MG63 (cell line): ENCODE measurements at places on chromosomes 1 and 21. TPM values are rescaled to one million over a fixed set of nuclear protein-coding genes. Genes with fewer than 3 reads are reported as not detected.
A peak's percentile ranks its signal among the peaks of the same experiment; 100 is the strongest.

DNA sequence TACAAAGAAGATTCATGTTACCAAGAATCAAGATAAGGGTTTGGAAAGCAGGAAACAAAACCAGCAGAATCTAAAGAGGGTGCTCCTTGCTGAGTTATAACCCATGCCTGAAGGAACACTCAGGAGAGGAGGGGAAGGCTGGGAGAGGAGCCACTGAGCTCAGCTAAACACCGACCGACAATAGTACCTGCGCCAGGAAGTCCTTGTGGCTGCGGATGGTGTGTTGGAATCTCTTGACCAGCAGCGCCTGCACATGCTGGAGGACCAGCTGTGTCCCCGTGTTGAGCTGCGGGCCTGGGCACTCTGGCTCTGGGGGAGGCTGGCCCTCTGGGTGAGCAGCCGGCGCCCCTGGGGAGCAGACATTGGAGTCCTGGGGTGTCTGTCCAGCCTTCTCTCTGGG lies 89.4 kb downstream of the ABCA4 start:
- DNase-seq: no peak

DNA sequence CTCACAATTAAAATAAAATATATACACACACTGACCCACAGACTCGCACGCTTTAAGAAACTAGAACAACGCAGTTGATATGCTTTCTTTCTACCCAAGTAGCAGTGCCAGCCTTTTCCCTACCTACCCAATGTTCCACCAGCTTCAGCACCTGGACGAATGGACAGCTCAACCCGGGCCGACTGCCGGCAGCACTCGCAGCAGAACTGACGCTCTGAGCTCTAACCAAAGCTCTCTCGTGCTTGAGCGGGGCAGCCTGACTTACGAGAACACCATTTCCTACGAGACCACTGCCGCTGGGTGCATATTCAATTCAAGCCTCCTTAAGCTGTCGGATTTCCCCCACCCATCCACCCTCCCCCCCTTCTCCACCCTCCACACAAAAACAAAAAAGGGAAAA lies 127.4 kb upstream of the DPYD start:
- DNase-seq: peak; percentile 71

DNA sequence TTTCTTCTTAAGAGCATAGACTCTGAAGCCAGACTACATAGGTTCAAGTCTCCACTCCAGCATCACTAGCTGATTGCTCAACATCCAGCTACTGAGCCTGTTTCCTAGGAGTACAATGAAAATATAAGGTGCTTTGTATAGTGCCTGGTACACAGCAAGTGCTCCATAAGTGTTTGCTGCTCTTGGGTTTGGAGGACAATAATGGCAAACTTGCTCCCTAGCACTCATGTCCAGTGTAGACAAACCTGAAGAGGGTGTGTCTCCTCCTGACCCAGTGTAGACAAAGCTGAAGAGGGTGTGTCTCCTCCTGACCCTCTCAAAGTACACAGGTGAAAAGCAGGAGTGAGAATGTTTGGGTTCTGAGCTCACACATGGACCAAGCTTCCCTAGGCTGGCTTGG lies 10.5 kb upstream of the ECE1 start:
- no peak for DNase-seq

GRCh38 chr1:41501581-41501980 lies 17.1 kb upstream of the EDN2 start:
- DNase-seq: peak; percentile 96

DNA sequence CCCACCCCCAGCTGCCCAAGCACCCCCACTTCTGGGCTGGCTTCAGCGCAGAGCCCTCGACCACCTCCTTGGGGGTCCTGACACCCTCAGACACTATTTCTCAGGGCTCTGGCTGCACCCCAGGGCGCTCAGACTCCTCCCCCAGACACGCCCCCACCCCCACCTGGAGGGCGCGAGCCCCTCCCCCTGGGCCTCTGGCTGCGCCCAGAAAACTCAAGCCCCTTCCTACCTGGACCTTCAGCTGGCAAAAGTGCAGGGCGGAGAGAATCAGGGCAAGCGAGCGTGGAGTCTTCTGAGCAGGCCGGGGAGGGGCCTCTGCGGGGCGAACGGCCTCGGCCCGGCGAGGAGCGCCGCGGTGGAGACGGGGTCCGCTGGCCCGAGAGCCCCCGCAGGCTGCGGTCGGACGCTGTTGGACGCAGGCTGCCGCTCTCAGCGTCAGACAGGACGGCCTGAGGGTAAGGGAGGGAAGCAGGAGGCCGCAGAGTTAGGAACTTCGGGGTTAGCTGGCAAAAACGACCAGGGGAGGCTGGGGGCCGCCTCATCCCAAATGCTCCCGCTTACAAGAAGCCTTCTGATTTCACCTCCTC lies 17.4 kb upstream of the NBPF1 start:
- DNase-seq: no peak

DNA sequence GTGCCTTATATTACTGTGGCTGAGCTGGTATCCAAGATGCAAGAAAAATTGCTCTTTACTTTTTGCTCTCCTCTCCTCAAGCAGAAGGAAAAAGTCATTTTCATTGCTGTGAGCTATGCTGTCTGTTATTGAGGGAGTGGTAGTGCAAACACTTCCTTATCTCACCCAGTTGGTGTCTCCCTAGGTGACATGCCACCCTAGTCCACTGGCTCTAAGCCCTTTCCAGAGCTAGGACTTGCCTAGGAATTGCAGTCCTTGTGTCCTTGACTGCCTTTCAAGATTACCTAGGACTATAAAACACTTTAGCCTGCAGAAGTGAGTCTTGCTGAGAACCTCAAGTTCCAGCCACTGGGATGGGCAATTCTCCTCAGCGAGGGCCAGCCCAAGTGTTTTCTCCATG lies 458.3 kb downstream of the MRPL39 start:
- DNase-seq: no peak

- DNase-seq: peak; percentile 8
Measured at GRCh38 chr1:10253755-10254154, 43.4 kb downstream of the KIF1B start.

FAM167B gene
- 0.30 TPM in 1 of 2 replicates, not detected in the other for total RNA-seq

GRCh38 chr1:7235871-7236517 lies 450.7 kb downstream of the CAMTA1 start:
- no peak for DNase-seq

PPIH gene
- total RNA-seq: 79.5 and 110 TPM in 2 replicates

C1QTNF12 gene
- total RNA-seq: 0.26 TPM in 1 of 2 replicates, not detected in the other

RPE65 gene
- total RNA-seq: not detected in 2 replicates

DNA sequence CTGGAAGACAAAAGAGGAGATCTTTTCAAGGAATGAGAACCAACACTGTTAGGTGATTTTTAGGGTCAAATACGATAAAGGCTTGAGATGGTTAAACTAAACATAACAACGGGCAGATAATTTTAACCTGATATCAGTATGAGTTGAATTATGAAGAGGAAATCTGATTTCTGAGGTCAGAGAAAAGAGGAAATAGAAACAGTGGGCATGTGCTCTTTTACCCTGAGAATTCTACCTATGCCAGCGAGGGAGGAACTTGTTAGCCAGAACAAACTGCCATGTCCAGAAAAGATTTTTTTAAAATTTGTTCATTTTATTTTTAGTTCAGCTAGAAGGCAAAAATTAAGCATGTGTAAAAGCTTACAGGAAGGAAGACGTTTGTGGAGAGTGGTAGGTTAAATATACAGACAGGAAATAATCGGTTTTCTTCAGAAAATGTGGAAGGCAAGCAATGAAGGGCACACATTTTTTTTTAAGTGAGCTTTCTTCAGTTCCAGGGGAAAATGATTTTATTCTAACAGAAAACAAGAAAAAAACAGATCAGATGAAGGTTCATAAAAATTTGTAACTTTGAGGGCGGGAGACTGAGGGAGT lies 1745.3 kb downstream of the MRPL39 start:
- no peak for DNase-seq

DNA sequence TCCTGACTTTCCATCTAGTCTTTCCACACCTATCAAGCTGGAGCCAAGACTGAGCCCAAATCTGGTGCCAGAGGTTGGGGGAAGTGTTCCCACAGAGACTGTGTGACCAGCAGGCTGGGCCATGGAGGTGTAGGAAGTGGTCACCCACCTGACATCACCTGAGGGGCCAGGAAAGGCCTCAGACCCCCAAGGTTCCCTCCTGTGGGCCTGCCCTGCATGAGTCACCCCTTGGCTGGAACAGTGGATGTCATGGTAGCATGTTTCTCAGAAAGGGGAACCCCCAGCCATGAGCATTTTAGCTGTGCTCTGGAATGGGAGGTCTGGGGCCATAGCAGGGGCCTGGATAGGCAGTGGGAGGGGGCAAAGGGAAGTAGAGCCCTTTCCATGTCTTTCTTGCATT lies 5.7 kb upstream of the TNFRSF8 start:
- DNase-seq: no peak

- peak; percentile 77 for DNase-seq
Measured at GRCh38 chr1:46197964-46198811, at the start of gene POMGNT1. Gene POMGNT1, minus strand, starts transcription at chr1:46198434. Its CDS starts 613 bp downstream, at chr1:46197821.

GRCh38 chr1:240658312-240658960 lies 46.5 kb upstream of the GREM2 start:
- DNase-seq: peak; percentile 90

KIF17 gene
- 0.03 TPM in 1 of 2 replicates, not detected in the other for total RNA-seq

GRCh38 chr1:22913421-22914141 lies 59.1 kb downstream of the LACTBL1 start:
- DNase-seq: no peak

CFAP57 gene
- total RNA-seq: 0.56 and 1.5 TPM in 2 replicates

- DNase-seq: no peak
Measured at GRCh38 chr1:66172272-66172671, 361.7 kb upstream of the SGIP1 start.

- no peak for DNase-seq
Measured at GRCh38 chr1:175409938-175410337, 217.4 kb upstream of the KIAA0040 start.

DNA sequence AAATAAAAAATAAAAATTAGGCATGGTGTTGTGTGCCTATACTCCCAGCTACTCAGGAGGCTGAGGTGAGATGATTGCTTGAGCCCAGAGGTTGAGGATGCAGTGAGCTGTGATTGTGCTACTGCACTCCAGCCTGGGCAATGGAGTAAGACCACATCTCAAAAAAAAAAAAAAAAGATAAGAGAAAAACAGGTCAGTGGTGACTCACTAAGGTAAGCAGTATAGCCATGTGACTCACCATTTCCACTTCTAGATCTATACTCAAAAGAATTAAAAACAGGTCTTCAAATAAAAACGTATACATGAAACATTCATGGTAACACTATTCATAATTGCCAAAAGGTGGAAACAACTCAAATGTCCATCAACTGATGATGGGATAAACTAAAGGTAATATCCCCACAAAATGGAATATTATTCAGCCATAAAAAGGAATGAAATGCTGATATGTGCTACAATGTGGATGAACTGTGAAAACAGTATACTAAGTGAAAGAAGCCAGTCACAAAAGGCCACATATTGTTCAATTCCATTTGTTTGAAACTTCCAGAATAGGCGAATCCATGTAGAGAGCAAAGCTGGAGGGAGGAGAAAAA lies 75.1 kb downstream of the ZNF281 start:
- no peak for DNase-seq

HCN3 gene
- total RNA-seq: 0.10 and 1.2 TPM in 2 replicates

NOS1AP gene
- total RNA-seq: not detected in 2 replicates

OR2T33 gene
- total RNA-seq: not detected in 2 replicates

DNA sequence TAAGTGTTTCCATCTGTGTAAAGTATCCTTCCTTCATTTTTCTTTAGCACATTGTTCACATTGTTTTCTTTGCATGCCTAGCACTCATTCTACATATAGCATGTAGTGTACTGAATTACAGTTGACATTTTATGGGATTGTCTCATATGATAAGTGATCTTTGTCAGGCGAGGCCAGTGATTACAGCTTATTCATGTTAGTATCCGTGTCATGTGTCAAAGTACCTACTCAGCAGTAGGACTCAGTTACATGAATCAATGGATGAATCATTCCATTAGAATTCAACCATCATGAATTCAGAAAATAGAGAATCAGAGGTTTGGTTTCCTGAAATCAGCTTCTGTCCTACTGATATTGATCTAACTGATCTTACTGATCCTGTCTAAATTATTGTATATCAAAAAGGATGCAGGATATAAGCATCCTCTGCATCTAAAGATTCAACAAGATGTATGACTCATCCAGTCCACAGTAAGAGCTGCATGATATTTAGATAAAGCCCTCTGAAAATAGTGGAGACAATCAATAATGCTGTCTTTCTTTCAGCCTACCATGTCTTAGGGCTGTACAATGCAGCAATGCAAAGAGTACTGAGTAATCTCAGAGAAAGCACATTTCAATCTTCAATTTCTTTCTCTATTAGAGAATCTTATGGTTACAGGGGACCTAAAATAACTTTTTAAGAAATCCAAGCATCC lies 20.7 kb upstream of the HRNR start:
- no peak for DNase-seq

DNA sequence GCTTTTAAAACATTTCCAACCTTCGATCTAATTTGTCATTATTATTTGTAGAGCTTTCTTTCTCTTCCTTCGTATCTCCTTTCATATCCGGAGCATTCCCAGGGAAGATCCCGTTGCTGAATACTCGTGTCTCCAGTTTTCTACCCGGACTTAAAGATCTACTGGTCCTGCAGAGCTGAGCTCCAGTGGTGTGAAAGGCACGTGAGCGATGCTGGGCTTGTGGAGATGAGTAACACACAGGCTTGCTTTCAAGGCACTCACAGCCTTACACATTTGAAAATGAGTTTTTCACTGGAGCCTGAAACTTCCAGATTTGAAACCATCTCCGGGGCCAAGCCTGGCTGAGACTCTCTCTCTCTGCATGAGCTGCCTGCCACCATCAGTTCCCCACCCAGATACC lies 428.3 kb downstream of the KIF26B start:
- no peak for DNase-seq

DNA sequence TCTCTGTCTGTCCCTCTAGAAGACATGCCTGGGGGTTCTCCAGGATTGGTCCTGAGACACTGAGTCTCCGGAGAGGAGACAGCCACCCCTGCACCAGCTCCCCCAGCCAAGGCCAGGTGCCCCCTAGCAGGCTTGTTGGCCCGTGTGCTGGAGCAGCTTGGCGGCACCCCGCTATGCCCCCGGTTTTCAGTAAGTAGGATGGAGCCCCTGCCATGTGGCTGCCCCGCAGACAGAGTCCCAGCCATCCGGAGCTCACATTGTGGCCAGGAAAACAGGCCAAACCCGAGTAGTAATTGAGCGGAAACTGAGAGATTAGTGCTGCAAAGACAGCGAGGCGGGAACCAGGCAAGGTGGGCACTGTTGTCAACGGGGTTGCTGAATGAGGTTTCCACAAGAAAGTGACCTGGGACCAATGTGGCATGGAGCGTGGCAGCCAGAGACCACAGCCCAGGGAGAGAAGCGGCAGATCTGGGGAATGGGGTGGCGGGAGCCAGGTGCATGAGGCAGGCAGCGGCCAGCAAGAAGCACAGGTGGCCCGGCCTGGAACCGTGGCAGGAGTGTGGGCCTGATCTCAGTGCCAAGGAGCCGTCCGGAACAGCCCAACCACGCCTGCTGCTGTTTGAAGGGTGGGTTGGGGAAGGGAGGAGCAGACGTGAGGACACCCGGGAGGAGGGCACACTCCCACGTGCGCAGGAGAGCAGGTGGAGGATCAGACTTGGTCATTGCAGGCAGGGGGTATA lies 137.4 kb upstream of the VAMP3 start:
- DNase-seq: no peak

DNA sequence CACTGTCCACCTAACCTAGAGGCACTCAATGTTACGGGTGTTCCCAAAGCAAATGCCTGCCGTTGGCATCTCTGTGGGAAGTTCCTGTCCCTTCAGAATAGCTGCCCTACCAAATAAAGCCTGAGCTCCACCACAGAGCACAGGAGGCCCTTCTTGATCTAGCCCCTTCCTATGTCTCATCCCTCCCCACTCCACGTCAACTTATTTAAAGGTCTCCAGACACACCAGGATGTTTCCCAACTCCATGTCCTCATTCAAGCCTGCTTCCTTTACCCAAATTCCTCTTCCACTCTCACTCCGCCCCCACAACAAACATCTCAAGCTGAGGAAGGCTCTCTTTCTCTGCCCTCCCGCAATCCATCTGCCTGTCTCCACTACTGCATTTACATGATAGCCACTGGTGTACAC lies 87.7 kb downstream of the TGFBR3 start:
- no peak for DNase-seq
